Placental pericyte (primary cell): ENCODE measurements at places on chromosomes 7 and 10. TPM values are rescaled to one million over a fixed set of nuclear protein-coding genes. Genes with fewer than 3 reads are reported as not detected.

Gene ZNF488
- total RNA-seq = under 0.01 TPM in 1 of 2 replicates, not detected in the other

Gene TBXAS1
- 0.66 and 1.0 TPM in 2 replicates for total RNA-seq

Gene AMPH
- total RNA-seq = 0.22 and 1.4 TPM in 2 replicates

Gene PIK3CG
- total RNA-seq = 0.66 and 1.9 TPM in 2 replicates

Gene IKZF1
- total RNA-seq = not detected in 2 replicates
